AG04450 (cell line): ENCODE measurements at places on chromosomes 3 and 15.

GRCh38 chr3:113597596-113598354, 65.4 kb downstream of the SIDT1 start:
- DNase-seq = no peak

GRCh38 chr15:23912191-23912590, 225.1 kb upstream of the NDN start:
- DNase-seq = no peak

DNA sequence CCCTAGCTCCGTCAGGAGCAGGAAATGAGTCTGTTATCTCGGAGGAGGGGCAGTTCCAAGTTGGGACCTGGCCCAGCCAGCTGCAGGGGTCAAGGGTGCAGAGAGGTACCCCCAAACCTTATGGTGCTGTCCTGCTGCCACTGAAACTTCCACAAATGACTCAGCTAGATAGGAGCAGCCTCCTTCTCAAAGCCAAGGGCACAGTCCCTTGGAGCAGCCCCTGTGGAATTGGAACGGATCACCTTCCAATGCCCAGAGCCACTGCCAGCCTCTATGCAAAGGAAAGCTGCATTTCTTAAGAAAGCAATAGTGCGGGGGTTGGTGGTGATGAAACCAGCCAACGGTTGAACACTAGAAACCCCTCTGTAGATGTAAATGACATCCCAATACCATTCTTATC, 19.6 kb upstream of the LRRK1 start:
- DNase-seq = no peak

DNA sequence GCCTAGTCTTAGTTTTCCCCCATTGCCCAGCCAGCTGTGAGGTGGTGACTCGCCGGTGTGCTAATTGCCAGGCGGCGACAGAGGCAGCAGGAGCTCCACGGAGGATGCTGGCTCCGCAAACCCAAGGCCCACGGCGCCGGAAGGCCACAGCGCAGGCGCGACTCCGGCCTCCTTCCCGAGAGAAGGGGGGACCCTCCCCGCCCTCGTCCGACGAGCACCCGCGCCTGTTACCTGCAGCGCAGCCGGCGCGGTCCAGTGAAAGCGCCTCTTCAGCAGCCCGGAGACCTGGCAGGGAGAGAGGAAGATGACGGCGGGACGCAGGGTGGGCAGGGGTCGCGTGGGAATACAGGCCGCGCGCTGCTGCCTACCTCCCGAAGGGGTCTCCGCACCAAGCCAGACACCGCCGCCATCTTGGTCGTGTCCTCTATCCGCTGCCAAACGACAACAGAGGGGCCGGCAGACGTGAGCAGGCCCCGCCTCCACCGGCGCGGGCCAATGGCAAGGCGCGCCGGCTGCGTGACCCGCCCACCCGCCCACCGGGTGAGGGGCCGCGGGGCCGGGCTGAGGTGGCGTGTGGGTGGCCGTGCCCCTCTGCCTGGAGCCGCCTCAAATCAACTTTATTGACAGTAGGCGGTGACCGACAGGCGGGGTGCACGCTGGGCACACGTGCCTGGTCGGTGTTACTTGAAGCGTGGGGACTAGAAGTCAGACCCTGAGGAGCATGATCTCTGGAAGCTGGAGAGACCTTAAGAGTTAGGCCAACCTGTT, at the start of gene PDHB:
TSS of gene PDHB (minus strand) at position 433 of the 768 bp plus-strand sequence. CDS start at position 410, 23 bp downstream.
- peak; percentile 58 for DNase-seq
